ENCODE measurements at places on chromosomes 6 and 20.

GRCh38 chr20:32672394-32672981, 1.3 kb downstream of the C20orf203 start:
- no peak for DNase-seq

DNA sequence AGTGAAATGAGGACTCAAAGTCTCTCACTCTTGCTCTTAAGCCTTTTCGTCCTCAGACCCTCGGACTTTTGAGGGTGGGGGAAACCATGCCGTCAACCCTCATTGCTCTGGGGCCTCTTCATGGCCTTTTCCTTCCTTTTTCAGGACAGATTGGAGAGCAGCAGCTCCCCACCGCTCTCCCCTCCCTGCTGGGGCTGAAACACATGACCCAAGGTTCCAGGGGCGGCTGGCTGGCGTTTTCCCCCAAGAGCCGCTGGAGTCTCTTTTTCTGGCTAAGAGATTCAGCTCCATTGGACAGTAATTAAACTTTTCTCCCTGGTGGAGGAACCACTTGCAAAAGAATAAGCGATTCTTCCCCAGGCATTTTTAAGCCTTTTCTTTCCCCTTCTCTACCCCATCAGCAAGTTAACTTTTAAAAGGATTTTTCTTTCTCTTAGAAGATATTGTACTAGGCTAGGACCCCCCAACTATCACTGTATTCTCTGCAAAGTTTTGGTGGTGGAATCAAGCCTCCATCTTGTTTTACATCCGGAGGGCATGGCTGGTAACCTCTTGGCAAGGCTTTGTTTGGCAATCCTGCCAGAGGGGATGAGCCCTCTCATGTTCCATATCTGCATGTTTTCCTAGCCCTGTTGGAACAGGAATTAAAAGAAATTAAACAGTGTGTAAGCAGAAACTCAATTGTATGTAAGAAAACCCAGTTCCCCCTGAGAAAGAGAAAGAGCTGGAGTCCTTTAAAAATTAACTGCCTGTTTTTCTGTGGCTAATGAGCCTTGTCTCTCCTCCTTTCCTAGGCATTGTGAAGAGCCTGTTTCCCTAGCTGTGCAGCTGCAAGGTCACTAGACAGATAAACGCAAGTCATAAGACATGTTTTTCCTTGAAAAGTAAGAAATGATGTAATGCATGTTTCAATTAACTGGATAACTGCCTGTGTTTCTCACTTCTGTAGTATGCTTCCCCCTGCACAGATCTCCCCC, 100.8 kb upstream of the GPR6 start:
- DNase-seq: no peak

GRCh38 chr6:1418471-1419191, 29.3 kb downstream of the FOXF2 start:
- DNase-seq: no peak

- DNase-seq: no peak
Observed at GRCh38 chr20:62949962-62950361, 2.5 kb upstream of the SLC17A9 start.

GRCh38 chr6:137881522-137881886, 14.4 kb downstream of the TNFAIP3 start:
- DNase-seq: no peak

- no peak for DNase-seq
Observed at GRCh38 chr6:92715991-92716390, 703.4 kb downstream of the EPHA7 start.

DNA sequence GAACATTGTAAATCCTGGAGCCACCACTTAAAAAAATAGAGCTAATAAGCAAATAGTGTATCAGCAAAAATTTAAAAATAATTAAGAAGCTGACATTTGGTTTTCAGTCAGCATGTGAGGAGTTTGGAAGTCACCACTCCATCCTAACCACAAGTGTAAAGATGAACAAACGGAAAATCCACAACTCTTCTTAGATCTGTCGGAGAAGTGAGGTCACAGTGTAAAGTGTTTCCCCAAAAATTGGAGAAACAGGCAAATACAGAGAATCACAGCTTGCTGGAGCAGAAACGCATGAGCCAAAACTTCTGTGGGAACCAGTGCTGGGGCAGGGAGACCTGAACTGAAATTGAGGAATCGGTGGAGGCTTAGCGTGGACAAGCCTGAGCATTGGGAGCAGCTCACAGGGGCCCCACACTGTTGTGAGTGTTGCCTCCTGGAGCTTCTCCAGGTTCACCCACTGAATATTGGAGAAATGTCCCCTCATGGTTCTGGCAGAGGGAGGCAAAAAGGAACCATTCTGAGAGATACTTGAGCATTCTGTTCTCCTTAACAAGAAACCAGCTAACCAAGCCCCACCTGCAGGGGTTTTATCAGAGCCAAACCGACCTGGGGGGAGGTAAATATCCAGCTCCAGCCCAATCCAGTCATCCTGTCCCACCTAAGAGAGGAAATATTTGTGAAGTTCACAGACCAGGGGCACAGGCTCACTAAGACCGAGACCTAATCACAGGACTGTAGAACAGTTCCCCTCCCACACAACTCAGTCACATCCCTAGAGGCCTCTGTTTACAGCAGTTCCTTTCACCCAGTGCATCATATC, 192.0 kb downstream of the ERMARD start:
- no peak for DNase-seq

DNA sequence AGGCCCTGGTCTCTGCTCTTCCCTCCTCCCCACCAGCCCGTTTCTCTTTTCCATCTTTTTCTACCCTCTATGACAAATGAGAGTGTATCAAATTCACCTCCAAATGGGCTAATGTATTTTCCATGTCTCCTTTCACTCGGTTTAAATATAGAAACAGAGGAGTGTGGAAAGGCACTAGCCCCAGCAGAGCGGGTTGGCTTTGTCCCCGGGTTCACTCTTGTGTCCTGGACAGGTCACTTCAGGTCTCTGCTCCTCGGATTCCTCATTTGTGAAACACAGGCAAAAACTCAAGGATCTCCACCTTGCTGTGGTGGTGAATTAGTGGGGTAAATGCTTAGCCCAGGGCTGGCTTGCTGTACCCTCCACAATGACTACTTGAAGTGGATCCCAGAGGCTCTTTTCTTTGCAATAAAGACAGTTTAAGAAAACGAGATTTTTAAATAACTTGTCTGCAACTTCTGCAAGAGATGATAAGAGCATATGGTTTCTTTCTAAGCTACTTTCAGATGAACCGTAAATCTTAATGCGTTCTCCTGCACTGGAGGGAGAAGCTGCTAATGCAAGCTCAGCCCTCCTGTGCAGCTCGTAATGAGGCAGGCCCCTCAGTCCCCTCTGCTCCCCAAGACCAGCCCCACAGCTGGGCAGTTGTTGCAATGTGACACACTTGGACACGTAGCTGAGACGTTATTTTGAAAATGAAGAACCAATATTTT, 292.9 kb downstream of the THBS2 start:
- no peak for DNase-seq

- DNase-seq: no peak
Observed at GRCh38 chr20:14667226-14667625, 329.8 kb upstream of the FLRT3 start.

GRCh38 chr20:3828798-3829197, 8.5 kb downstream of the AP5S1 start:
- no peak for DNase-seq

GRCh38 chr20:20489648-20490341, 121.9 kb downstream of the INSM1 start:
- no peak for DNase-seq

DNA sequence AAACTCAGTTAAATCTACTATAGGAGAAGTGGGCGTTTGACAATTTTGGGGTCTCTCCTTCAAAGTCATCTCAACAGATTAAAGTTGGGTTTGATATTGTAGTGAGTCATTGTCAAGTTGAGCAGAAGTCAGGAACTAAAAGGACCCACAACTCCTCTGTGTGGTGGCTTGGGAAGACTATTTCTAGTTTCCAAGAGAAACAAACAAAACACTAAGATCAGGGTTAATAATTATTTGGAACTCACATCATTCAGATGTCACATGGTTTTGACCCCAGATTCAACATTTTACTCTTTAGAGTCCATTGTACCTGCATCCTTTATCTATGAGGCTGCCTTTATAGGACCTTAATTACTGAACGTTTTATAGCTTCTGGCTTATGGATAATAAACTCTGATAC, 45.3 kb upstream of the TINAG start:
- DNase-seq: no peak

DNA sequence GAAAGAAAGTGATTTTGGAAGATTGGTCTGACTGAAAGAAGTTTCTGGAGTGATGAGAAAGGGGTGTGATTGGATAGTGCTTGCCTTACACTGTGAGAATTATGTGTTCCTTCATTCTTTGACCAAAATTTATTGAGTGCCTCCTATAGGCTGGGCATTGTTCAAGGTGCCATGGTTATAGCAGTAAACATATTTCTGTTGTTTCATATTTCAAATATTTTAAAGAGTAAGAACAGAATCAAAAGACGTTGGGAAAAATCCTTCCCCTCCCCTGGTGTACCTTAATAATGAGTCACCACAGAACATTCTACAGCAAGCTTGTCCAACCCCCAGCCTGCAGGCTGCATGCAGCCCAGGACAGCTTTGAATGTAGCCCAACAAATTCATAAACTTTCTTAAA, 78.6 kb downstream of the GCLC start:
- no peak for DNase-seq

GRCh38 chr6:167569879-167570278, 245.0 kb downstream of the TTLL2 start:
- no peak for DNase-seq

DNA sequence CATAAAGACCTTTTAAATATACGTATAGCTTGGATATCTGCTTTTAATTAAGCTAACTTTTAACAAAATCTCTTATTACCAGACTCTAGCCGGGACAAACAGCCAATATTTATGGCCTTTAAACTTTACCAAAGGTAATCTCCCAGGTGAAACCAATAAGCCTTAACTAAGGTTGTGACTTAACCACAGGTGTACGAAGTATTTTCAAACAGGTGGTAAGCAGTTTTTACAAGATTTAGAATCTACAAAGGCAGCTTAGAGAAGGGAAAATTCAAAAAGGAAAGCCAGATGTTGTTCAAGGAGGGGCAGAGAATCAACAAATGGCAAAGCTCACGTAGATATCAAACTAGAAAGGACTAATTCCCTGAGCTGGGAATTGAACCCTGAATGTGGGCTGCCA, 15.8 kb downstream of the WFDC2 start:
- no peak for DNase-seq

DNA sequence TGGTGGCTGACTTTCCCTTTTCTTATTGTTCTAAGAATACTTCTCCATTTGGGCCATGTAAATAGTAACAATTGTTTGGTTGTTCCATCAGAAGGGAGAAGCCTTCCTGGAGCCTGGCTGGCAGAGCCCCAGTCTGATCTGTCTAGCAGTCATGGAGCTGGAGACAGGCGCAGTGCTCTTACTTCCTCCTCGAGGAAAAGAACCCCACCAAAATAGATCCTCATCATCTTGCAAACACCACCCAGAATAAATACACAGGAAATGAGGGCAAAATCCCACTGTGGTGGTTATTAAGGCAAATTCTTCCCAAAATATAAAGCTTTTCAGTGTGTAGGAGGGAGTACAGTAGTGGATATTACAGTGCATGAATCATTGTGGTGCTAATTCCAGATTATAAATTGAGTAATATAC, 195.1 kb upstream of the SGK1 start:
- DNase-seq: no peak

DNA sequence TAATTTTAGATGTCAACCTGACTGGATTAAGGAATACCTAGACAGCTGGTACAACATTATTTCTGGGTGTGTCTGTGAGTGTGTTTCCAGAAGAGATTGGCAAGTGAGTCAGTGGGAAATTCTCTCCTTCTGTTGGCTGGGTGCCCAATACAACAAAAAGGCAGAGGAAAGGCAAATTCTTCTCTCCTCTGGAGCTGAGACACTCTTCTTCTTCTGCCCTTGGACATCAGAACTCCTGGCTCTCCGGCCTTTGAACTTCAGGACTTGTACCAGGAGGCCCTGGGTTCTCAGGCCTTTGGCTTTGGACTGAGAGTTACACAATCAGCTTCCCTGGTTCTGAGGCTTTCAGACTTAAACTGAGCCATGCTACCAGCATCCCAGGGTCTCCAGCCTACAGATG, 7.8 kb upstream of the BTN3A1 start:
- no peak for DNase-seq

GRCh38 chr6:79694623-79695343, 63.7 kb downstream of the SH3BGRL2 start:
- DNase-seq: no peak

- DNase-seq: no peak
Observed at GRCh38 chr6:46466570-46466969, 24.7 kb downstream of the RCAN2 start.

DNA sequence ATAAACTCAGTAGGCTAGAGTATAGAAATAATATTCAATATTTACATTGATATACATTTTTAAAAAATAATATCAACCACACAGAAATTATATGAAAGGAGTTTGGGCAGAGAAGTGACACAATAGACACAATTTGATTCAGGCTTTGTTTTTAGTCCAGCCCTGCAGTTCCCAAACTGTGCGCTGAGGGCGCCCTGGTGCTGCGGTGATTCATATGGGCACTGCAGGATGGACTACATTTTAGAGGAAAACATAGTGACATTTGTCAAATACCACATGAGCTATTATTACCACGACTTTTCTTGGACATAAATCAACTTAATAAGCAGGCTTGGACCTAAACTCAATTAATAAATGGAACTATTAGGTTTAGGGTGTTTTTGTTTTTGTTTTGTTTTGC, 364.3 kb upstream of the ID4 start:
- DNase-seq: no peak

- no peak for DNase-seq
Observed at GRCh38 chr6:35035481-35036030, 105.6 kb downstream of the TCP11 start.

DNA sequence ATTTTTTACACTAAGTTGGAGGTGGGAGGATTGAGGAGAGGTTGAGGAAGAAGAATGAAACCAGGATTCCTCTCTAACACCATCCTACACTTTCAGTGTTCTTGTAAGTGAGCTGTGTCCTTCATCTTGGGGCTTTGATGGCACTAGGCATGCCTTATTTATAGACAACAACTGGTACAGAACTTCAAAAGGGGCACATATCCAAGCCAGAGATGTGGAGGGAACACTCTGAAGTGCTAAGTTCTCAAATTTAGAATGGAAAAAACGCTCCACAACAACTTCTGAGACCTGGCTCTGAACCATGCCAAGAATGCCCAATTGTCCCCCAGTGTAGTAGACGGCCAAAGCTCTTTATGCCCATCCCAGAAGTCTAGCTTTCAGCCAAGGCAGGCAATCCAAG, 16.2 kb upstream of the PKHD1 start:
- DNase-seq: no peak

- no peak for DNase-seq
Observed at GRCh38 chr6:138833816-138834539, 38.1 kb downstream of the ECT2L start.

DNA sequence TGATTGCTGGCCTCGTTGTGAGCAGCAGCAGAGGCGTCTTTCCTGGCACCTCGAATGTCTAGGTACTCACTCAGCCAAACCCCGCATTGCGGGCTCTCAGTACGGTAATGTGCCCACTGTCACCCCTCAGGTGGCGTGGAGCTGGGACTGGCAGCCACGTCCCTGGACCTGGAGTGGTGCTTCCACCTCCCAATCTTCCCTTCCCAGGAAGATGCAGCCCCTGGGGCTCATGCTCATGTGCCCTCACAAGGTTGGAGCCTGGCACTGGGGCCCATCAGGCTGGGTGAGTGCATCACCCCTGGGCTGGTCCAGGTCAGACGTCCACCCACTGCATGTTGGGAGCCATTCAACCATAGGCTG, 75.7 kb downstream of the TCP11 start:
- DNase-seq: no peak

GRCh38 chr6:10880366-10880765, 1.5 kb downstream of the GCM2 start:
- DNase-seq: no peak

- no peak for DNase-seq
Observed at GRCh38 chr20:20956513-20956931, 149.6 kb downstream of the LINC00237 start.

Data from naive B cell (primary cell).